GM23338 (cell line): ENCODE measurements at places on chromosomes 11 and 22.
A peak's percentile ranks its signal among the peaks of the same experiment; 100 is the strongest.

GRCh38 chr22:26800858-26801257, 143.5 kb downstream of the MIAT start:
- peak; percentile 90 for DNase-seq

DNA sequence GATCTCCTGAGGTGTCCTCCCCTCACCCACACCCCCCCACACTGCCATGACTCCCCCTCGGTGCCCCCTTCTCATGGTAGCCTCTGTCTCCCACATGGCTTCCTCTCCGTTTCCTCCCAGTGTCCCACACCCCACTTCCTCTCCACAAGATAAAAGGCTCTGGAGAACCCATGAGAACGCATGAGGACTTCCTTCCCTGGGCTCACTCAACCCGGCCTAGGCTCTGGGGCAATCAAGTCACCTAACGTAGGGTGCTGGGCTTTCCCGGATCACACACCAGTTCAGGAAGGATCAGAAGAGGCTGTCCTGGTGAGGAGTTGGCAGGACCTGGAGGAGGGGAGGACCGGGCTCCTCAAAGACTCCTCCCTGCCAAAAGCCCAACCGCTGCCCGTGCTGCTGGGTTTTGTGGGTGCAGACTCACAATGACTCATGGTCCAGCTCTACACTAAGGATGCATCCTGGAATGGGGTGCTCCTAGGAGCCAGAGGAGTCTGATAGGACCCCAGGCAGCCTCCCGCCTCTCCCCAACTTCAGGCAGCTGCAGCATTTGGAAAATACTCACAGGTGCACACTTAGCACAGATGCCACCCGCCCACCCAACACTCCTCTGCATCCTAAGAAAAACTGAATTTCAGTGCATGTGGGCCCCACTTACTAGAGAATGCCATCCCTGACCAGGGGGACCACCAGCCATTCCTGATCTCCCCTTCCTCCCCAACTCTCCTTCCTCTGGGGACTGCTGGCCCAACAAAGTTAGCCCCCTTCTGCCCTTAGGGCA, 21.0 kb downstream of the SLC22A12 start:
- DNase-seq: no peak

DNA sequence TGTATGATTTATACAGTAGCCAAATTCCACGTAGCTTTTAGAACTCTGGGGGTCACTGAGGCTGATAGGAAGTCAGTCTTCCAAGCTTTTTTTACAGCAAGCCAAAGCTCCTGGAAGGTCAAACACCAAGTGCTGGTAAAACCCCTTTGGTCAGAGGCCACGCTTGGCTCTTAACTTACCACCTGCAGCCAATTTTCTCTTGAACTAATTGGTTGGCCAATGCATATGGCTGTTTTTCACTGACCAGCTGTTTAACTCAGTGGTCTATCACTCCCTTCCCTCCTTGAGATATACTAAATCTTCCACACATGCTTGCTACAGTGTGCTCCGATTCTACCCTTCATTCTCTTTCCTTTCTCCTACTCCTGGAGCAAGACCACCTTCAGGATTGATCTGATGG, 116.0 kb downstream of the FAR1 start:
- no peak for DNase-seq

DNA sequence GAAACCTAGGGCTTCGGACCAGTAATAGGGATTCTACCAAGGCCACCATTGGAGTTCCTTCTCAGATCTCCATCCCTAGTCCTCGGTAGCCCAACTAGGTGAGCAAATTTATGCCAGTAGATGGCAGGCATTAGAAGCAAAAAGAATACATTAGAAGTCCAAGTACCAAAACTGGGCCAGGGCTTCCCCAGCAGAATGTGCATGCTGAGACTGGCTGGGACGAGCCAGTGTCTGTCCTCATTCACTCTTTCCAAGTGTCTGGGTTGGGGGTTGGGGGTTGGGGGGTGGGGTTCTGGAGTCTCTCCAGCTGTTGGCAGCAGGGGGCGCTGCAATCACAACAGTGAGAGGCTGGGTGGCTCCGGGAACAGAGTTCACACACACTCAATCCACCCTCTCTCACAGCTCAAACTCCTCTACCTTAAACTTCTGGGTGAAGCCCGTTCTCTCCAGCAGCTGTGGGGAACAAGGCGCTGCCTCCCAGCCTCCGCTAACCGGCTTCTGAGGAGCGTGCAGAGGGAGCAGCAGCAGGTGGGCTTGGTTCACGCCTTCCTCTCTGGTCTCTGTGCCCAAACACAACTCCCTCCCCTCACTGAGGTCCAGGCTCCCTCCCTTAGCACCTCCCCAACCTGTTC, 57.5 kb downstream of the BTG4 start:
- peak; percentile 88 for DNase-seq

- no peak for DNase-seq
Measured at GRCh38 chr22:19139001-19139356, 5.5 kb downstream of the ESS2 start.

DNA sequence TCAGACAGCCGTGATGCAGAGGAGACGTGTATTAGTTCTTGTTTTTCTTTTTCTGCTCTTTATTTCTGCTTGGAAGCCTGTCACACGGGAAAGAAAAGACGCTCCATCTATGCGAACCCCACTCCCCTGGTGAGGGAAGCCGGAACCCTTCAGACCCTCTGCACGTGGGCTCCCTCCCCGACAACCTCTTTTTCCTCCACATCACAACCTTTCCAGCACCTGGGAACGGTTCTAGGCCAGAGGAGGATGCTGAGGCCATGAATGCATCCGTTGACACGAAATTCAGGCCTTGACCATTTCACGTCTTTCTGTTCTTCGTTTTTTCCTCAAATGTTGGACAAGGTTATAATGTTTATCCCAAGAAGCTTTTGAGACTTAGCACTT, 85.3 kb upstream of the WNT7B start:
- DNase-seq: no peak

- no peak for DNase-seq
Measured at GRCh38 chr11:110525883-110526282, 96.1 kb downstream of the FDX1 start.

DNA sequence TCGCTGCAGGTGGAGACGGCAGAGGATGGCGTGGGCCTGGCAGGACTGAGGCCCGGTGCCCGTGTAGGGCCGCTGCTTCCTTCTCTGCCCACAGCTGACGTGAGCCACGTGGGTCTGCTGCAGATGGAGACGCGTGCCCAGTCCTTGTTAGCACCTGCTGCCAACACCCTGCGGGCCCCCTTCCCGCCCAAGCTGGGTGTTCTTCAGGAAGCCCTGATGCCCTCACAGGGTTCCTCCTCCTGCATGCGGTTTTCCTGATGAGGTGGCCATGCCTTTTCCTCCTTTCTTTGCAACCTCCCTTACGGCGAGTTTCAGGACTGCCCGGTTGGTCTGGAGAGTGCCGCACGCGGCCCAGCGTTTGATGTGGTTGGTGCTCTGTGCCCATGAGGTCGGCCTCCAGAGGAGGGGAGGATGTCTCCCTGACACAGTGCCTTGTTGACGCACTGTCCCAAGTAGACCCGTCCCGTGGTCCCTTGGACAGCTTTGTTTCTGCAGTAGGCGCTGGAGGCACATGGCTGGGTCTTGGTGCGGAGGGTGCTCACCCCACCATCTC, 44.7 kb downstream of the AP2A2 start:
- DNase-seq: no peak

DNA sequence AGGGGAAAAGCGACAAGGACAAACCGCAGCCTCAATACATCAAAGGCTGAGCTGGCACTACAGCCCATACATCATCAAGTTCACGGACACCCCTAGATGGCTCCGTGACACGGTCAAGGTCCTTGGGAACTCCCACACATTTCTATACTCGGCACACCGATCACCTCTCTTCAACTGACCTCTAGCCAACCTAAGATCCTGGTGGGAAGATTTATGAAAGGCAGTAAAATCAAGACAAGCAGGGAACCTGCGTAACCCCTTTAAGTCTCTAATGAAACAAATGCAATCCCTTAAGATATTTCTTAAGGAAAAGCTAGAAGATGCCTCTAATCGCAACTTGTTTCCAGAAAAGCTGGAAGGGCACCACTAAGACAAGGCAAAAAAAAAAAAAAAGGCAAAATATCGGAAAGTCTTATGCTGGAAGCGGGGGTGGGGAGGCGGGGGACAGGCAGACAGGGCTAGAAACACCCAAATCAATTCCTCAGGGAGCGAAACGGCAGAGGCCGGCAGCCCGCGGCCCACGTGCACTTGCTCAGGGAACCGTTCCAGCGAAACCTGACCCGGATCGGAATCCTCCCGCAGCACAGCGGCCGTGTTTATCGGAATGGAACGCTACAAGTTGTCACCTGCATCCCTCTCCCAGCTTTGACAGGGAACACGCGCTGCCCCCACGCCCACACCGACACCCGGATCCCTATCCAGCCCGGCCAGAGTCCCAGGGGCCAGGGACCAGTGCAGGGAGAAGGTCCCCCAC, 1.4 kb downstream of the ARHGAP20 start:
- DNase-seq: peak; percentile 62

DNA sequence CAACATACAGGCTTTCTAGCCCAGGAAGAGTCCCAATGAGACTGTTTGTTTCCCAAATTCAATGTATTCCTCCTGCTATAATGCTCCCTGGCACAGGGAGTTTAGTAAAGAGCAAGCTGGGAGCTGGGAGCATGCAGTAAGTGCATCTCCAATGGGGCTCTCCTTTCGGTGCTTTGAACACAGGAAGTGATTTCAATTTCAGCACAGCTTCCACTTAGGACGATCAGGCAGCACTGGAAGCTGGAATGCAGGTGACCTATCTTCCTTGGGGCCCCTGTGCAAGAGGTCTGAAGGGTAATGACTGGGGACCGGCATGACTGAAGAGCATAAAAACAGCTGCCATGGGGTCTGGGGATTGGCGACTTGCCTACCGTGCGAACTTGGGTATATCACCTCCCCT, 76.0 kb downstream of the LARGE1 start:
- DNase-seq: peak; percentile 66

- no peak for DNase-seq
Measured at GRCh38 chr22:25839755-25840154, 97.8 kb downstream of the MYO18B start.

- no peak for DNase-seq
Measured at GRCh38 chr11:130024361-130024760, 21.7 kb upstream of the PRDM10 start.

DNA sequence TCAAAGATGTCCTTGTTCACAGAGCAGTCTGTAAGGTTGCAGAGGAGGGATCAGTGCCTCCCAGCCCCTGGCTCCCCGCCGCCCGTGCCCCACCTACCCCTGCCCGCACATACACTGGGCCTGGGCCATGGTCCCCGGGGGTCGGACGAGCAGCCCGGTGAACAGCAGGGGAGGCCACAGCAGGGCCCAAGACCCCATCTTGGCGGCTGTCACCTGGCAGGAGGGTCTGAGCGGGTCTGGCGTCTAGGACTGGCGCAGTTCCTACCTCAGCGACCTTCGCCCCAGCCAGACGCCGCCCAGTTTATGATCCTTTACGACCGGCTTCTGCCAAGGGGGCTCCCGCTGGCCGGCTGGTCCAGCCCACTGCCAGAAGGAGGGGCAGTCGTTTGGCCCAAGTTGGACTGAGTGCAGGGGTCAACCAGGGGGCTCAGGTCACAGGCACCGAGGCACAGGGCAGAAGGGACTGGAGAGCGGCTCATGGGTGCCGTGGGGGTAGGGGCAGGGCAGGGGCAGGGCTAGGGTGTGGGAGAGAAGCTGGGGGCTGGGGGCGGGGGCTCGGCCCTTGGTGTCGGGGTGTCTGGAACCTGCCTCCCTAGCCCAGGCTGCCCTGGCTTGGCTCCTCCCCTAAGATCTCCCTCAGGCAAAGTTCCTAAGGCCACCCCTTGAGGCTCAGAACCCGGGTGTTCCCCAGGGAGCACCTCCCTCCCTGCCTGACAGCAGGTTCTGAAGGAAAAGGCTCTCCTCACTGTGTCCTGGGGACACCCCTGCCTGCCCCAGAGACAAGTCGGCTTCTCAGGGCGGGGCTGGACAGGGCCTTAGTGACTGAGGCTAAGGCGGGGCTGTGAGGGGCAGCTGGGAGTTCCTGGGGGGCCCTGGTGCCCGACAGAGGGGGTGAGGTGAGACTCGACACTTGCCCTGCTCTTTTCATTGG, at the start of gene CDHR5:
TSS of gene CDHR5 (minus strand) at position 251 of the 931 bp plus-strand sequence. CDS start at position 198, 53 bp downstream.
- DNase-seq: no peak

DNA sequence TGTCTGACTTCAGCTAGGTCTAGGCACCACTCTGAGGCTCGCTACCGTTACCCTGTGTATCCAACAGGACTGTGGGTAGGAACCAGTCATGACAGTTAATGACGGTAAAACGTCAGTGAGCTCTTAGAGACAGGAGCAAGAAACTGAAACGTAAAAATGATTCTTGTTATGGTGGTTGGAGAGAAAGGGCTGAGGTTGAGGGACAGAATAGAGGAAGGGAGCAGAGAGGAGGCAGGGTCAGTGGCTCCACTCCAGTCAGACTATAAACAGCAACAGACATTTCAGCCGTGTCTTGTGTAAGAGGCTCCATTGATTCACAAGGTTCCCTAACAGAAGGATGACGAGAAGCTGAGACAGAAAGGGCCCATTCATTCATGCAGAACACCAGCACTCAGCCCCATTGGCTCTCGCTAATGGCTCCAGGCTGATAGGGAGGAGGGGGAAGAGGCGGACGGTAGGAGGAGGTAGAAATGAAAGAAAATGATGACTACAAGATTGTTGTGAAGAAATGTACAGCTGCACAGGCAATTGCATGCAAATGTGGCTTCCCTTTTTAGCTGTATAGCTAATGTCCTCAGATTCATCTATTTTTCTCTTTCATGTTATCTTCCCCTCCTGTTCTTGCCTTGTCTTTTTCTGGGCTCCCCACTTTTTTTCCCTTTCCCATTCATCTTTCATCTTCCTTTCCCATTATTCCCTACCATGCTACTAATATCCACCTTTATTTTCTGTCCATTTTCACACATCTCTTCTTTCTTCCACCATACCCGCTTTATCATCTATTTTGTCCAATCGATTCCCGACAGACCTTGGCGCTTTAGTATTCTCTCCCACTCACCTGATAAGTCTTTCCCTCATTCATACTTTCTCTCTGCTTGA, 34.3 kb downstream of the ETS1 start:
- DNase-seq: no peak

DNA sequence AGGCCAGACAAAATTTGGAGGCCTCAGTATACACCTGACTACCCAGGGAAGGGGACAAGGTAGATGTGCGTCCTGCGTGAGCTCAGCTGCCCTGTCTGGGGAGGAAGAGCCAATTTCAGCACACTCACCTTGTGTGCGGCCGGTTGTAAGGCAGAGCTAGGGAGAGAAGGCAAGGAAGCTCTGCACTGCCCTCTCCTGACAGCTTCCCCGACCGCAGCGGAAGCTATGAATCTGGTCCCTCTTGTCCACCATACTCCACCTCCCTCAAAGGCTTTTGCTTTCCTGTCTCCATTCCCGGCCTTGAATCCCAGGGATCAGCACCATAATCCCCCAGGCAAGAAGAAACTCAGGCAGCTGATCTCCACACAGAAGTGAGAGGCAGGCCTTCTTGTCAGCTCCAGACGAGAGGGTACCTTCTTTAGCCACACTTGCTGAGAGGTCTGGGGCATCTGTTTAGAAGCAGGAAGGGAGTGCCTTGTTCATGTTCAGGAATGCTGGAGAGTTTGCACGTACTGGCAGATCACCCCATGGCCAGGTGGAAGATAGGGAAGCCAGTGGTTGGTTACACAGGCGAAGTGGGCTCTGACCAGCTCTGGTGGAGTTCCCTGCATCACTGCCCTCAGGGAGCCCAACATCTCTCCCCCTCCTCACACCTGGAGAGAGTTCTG, 62.5 kb downstream of the FEZ1 start:
- peak; percentile 89 for DNase-seq

GRCh38 chr11:40186437-40187263, 1272.8 kb downstream of the LRRC4C start:
- DNase-seq: no peak

GRCh38 chr11:22337596-22338485, at the start of gene SLC17A6:
Gene SLC17A6 (plus strand): TSS chr11:22338381. CDS start chr11:22338534, 153 bp downstream.
- peak; percentile 92 for DNase-seq

- DNase-seq: no peak
Measured at GRCh38 chr11:17607083-17607429, 60.0 kb downstream of the OTOG start.

- peak; percentile 75 for DNase-seq
Measured at GRCh38 chr11:17352950-17353820, 1.6 kb downstream of the NCR3LG1 start.
